Fibroblast of lung (primary cell): ENCODE measurements at places on chromosomes 1 and 21. TPM values are rescaled to one million over a fixed set of nuclear protein-coding genes. Genes with fewer than 3 reads are reported as not detected.
A peak's percentile ranks its signal among the peaks of the same experiment; 100 is the strongest.

DNA sequence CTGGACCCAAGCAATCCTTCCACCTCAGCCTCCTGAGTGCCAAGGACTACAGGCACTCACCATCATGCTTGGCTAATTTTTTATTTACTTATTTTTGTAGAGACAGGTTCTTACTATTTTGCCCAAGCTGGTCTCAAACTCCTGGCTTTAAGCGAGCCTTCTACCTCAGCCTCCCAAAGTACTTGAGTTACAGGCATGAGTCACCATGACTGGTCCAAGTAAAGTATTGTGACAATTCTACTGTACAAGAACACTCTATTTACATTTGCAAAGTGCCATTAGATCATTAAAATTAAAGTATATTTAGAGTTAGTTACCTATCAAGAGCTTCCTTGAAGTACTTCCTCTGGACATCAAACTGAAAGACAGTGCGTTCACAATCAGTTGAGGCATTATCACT is 44.8 kb downstream of the NRDC start:
- H3K4me1 ChIP-seq, result no peaks in the 10 kb centered on the region
- no peak overlapping the region for H3K4me3 ChIP-seq
- peak; percentile 3 for DNase-seq
- H3K27me3 ChIP-seq, result no peaks in the 10 kb centered on the region

DNA sequence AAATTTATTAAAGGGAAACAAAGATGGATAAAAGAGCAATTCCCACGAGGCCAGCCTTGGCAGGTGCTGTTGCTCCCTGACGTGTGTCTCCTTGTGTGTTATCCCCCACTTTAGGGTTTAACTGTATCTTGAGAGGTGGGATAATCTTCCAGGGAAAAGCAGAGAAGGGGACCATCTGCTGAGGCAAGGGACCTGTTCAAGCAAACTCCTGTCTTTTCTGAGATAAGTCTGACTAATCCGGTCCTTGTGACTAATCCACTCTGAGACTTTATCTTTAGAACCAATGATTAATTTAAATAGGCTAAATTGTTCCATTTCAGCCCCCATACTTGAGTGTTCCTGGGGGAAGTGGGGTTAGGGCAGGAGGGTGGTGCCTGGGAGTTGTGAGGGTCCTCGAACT is 163.6 kb downstream of the CAMTA1 start:
- H3K27me3 ChIP-seq, result no peaks in the 10 kb centered on the region
- H3K4me3 ChIP-seq, result no peak overlapping the region
- H3K27ac ChIP-seq, result no peak overlapping the region
- no peak for DNase-seq

DNA sequence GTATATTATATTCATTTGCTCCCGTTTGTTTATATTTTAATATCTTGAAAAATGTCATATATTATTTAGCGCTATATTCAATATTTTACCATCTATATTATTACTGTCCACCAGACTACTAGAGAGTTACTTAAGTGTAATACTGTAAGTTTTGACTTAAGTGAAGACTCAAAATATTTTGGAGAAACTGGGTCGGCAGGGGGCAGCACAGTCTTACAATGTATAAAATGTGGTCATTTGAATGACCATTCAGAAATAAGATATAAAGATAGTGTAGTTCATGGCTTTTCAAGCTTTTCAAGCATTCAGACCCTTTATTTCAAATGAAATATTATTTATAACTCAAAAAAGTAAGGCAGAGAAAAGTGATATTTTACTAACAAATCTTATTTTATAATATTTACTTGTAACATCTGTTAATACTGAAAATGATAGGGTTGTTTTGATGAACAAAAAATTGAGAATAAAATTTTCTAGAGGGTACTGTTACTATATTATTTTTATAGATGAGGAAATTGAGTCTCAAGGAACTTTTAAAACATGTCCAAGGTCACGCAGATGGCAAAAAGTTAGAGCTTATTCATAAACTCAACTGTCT is 89.0 kb upstream of the SERTAD4 start:
- H3K27me3 ChIP-seq, result no peaks in the 10 kb centered on the region
- DNase-seq, result peak; percentile 63
- no peak overlapping the region for H3K4me3 ChIP-seq
- H3K4me1 ChIP-seq, result no peaks in the 10 kb centered on the region
- H3K36me3 ChIP-seq, result no peaks in the 10 kb centered on the region
- H3K27ac ChIP-seq, result no peak overlapping the region

DNA sequence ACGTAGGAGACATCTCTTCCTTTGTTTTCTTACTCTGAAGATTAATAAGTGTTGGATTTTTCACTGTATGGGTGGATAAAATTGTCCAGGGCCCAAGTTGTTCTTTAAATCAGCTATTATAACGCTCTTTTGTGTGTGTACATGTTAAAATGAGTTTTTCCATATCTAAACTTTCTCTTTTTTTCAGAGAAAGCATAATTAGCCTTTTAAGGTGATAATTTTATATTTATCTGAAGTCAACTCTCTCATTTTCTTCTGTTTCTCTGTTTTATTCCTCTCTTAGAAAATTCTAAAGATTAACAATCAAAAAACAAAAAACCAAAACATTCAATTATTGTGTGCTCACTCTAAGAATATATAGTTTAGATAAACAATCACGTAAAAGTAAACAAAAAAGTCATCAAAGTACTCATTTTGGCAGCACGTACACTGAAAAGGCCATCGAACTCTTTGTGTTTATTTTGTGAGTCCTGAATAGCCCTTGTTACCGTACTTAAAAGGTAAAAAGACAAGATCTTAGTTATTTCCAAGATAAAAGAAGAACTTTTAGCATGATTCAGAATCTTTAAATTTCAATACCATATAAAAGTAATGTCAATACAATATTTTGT is 7.2 kb upstream of the CDC73 start:
- DNase-seq, result peak; percentile 24
- peaks cover 28% of the 10 kb centered on the region for H3K4me1 ChIP-seq
- no peaks in the 10 kb centered on the region for H3K36me3 ChIP-seq
- H3K27me3 ChIP-seq, result no peaks in the 10 kb centered on the region
- H3K27ac ChIP-seq, result no peak overlapping the region
- peak overlapping the region; percentile 62 for H3K4me3 ChIP-seq

- peak; percentile 36 for DNase-seq
- H3K36me3 ChIP-seq, result no peaks in the 10 kb centered on the region
- H3K27ac ChIP-seq, result no peak overlapping the region
- no peaks in the 10 kb centered on the region for H3K4me1 ChIP-seq
These were observed 26.7 kb downstream of the BTG3 start for GRCh38 chr21:17585875-17586450.

GRCh38 chr1:83694449-83694848 is 304.5 kb downstream of the TTLL7 start:
- no peak for DNase-seq
- no peaks in the 10 kb centered on the region for H3K36me3 ChIP-seq
- H3K27ac ChIP-seq, result no peak overlapping the region
- H3K27me3 ChIP-seq, result no peaks in the 10 kb centered on the region

- no peak overlapping the region for H3K4me3 ChIP-seq
- no peak for DNase-seq
- H3K27me3 ChIP-seq, result no peaks in the 10 kb centered on the region
- H3K27ac ChIP-seq, result no peak overlapping the region
- no peaks in the 10 kb centered on the region for H3K4me1 ChIP-seq
These were observed 2.5 kb downstream of the C1QC start for GRCh38 chr1:22645931-22646330.

- no peak for DNase-seq
- no peak overlapping the region for H3K4me3 ChIP-seq
- peaks cover 4% of the 10 kb centered on the region for H3K36me3 ChIP-seq
These were observed 27.7 kb downstream of the TMCO4 start for GRCh38 chr1:19772053-19772452.

DNA sequence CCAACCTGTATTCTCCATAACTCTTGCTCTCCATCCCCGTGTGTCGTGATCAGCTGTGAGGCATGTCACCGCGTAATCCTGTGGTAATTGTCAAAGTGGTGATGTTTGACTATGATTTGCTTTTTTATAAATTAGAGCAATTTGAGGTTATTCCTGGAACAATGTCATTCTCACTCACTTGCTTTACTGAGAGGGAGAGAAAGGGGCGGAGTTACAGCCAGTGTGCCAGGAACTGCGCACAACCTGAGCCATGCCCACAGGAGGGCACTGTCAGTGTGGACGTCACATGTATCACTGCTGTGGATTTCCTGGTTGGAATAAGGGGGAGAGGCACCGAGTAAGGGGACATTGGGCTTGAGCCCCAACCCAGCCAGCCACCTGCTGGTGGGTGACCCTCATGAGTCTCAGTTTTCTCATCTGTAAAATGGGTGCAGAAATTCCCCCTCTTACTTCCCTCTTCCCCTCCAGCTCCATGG is 6.9 kb downstream of the ADGRB2 start:
- peaks cover 27% of the 10 kb centered on the region for H3K4me1 ChIP-seq
- no peak for DNase-seq
- H3K27me3 ChIP-seq, result no peaks in the 10 kb centered on the region
- no peaks in the 10 kb centered on the region for H3K36me3 ChIP-seq
- H3K27ac ChIP-seq, result no peak overlapping the region

- peak; percentile 45 for DNase-seq
- H3K27ac ChIP-seq, result no peak overlapping the region
- no peaks in the 10 kb centered on the region for H3K36me3 ChIP-seq
These were observed 594.6 kb upstream of the ZP4 start for GRCh38 chr1:238485057-238485911.

DNA sequence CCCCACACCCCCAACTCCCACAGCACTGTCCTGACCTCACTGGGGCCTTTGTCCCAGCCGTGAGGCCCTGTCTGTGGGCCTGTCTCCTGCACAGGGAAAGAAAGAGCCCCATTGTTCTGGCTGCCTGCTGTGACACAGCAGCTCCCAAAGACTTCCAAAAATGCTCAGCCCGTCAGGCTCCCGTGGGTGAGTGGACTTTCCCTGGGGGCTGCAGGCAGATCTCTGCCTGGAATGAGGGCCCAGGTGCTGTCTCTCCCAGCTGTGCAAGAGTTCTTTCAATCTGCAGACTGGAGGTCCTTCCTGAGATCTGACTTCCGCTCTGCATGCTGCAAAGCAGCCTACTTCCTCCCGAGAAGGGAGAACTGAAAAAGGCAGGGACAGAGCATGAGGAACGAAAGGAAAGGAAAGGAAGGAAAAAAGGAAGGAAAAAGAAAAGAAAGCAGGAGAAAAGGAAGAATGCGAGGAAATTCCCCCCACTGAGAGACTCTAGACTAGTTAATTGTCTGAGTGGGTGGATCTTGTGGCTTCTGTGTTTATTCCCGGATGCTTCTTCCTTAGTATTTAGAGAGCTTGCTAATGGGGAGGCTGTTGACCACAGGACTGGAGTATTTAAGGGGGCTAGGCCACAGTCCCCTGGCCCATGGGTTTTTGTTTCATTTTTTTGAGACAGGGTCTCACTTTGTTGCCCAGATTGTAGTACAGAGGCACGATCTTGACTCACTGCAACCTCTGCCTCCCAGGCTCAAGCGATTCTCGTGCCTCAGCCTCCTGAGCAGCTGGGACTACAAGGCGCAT is 15.0 kb downstream of the NES start:
- DNase-seq, result no peak
- peaks cover 64% of the 10 kb centered on the region for H3K4me1 ChIP-seq
- no peak overlapping the region for H3K4me3 ChIP-seq
- no peaks in the 10 kb centered on the region for H3K36me3 ChIP-seq

DNA sequence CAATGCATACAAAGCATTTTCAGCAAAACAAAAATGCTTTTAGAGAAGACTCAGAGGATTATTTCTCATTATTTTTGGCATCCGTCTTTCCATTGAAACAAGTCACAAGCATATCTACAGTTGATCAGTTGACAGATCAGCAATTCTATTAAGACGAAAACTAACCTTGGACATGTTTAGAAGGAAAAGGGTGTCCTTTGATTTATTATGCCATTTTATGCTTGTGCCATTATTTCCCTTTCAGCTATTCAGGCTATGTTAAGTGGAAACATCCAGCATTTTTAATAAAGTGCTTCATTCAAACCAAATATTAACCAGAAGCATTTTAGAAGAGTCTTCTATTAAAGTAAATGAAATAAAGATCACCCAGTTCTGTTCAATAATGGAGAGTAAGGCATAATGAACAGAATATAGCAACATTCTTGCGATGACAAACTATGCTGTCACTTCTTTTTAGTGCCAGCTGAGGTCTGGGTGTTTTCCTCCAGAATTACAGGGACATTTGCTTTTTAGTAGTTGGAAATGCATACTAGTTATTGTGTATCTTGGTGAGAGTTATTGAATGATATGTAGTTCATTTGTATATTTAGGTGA is 481.4 kb downstream of the PLA2G4A start:
- no peak for DNase-seq
- no peak overlapping the region for H3K27ac ChIP-seq
- no peaks in the 10 kb centered on the region for H3K4me1 ChIP-seq
- no peaks in the 10 kb centered on the region for H3K36me3 ChIP-seq

DNA sequence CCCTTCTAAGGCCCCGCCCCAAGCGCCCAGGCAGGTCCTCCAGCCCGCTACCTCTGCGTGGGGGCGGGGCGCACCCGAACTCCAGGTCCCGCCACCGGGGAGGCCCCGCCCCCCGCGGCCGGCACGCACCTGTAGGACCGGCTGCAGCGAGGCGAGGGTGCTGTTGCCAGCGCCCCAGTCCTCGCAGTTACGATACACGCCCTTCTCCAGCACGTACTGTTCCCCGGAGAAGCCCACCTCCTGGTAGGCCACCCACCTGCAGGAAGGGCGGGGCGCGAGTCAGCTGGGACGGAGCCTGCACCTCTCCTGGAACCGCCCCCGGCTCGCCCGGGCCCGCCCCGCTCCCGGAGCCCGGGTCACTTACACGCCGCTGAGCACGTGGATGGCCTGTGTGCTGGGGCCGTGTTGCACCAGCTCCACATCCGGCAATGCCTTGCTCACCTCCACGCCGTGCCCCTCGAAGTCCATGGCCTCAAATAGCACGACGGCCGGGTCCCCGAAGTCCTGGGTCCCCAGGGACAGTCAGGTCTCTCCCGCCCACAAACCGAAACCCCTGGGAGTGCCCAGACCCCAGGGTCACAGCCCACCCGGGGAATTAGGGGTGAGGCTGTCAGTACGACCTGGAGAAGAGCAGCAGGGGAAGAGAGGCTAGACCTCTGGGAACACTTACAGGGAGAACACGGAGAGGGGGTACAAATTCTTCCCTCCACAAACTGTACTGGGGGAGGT is 17.3 kb downstream of the CRYBG2 start:
- peaks cover 10% of the 10 kb centered on the region for H3K27me3 ChIP-seq
- DNase-seq, result no peak
- peak overlapping the region; percentile 47 for H3K4me3 ChIP-seq
- no peaks in the 10 kb centered on the region for H3K4me1 ChIP-seq

GRCh38 chr21:29300807-29301138 is 2.1 kb downstream of the BACH1 start:
- H3K27ac ChIP-seq, result peak overlapping the region; percentile 97
- no peak for DNase-seq
- H3K27me3 ChIP-seq, result no peaks in the 10 kb centered on the region
- no peaks in the 10 kb centered on the region for H3K36me3 ChIP-seq

GRCh38 chr1:82015444-82015843 is 214.7 kb downstream of the ADGRL2 start:
- H3K4me3 ChIP-seq, result no peak overlapping the region
- no peak for DNase-seq
- no peaks in the 10 kb centered on the region for H3K4me1 ChIP-seq

GRCh38 chr1:223710179-223711133 is 1.9 kb upstream of the CAPN2 start:
- H3K27ac ChIP-seq, result no peak overlapping the region
- DNase-seq, result no peak
- peaks cover 40% of the 10 kb centered on the region for H3K4me1 ChIP-seq
- H3K27me3 ChIP-seq, result no peaks in the 10 kb centered on the region
- peaks cover 4% of the 10 kb centered on the region for H3K36me3 ChIP-seq

BARHL2 gene
- not detected in 2 replicates for total RNA-seq

FTCD gene
- 0.26 and 1.3 TPM in 2 replicates for total RNA-seq

TCEA3 gene
- total RNA-seq, result 37.5 and 44.6 TPM in 2 replicates

KRTAP12-2 gene
- not detected in 2 replicates for total RNA-seq

HSD11B1 gene
- 20.3 and 31.5 TPM in 2 replicates for total RNA-seq

SPATA46 gene
- total RNA-seq, result not detected in 2 replicates

KRTAP13-2 gene
- total RNA-seq, result not detected in 2 replicates

ENAH gene
- 85.0 and 93.7 TPM in 2 replicates for total RNA-seq

OR2T5 gene
- not detected in 2 replicates for total RNA-seq

RBP7 gene
- total RNA-seq, result not detected in 2 replicates

ITGB3BP gene
- 12.6 and 21.3 TPM in 2 replicates for total RNA-seq

C1orf226 gene
- under 0.01 and 0.33 TPM in 2 replicates for total RNA-seq

ADGRL2 gene
- total RNA-seq, result 61.4 and 74.1 TPM in 2 replicates
